Activated CD4-positive, alpha-beta T cell treated with anti-CD3 and anti-CD28 coated beads for 36 hours (primary cell): ENCODE measurements at places on chromosomes 1 and 21.

DNA sequence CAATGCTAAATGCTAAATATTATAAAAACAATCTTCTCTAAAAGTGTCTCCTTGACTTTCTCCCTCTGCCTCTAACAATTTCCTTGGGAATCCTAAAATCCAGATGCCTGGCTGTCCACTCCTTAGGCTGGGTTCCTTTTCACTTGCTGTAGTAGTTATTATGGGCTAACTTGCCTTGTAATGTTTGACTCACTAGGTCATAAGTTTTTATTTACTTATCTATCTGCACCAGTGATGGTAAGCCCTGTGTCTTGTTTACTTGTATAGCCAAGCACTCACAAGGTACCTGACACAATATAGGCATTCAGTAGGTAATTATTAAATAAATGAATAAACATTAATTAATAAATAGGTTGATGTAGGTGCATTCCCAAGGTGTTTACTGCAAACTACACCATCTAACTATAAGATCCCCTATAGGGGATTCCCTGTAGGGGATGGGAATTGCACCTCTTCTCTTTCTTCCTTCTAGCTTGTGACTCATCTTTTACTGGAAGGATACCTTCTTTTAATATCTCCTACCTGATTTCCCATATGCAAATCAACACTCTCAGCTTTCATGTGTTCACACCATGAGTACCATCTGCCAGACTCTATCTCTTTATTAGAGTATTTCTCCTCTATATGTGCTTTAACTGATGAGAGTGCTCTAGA lies 14.7 kb upstream of the CHIA start:
- DNase-seq, result no peak

- no peak for DNase-seq
Observed at GRCh38 chr21:42533963-42534355, 20.3 kb downstream of the SLC37A1 start.

DNA sequence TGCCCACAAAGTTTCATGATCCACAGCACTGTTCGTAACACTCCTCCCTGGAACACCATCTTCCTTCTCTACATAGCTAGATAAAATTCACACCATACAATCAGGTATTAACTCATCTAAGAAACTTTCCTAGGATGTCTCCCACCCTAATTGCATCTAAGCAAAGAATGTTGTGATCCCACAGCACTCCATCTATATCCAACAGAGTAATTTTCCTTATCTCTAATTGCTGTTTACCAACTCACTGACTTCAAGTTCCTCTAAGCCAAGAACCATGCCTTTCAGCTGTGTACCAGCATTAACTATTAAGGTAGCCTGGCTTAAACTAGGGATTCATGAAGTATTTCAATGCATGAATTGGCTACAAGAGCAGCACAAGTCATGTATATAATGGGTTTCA lies 114.2 kb downstream of the SIPA1L2 start:
- no peak for DNase-seq

GRCh38 chr1:206590025-206590758 lies 22.1 kb downstream of the EIF2D start:
- DNase-seq, result peak; percentile 81

- peak; percentile 9 for DNase-seq
Observed at GRCh38 chr1:244653439-244654107, 647 bp downstream of the DESI2 start.

DNA sequence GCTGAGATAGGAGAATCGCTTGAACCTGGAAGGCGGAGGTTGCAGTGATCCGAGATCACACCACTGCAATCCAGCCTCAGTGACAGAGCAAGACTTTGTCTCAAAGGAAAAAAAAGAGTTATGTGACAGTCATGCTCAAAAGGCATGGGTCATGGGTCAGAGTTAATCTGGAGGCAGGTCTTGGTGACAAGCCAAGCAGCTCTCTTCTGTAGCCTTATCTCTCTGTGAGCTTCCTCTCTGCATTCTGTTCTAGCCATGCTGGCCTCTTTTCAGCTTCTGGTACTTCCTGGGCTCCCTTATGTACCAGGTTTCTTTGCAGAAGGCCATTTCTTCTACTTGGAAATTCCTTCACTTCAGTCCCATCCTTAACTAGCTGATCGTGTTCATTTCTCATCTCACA lies 63.6 kb downstream of the NGF start:
- DNase-seq, result no peak

DNA sequence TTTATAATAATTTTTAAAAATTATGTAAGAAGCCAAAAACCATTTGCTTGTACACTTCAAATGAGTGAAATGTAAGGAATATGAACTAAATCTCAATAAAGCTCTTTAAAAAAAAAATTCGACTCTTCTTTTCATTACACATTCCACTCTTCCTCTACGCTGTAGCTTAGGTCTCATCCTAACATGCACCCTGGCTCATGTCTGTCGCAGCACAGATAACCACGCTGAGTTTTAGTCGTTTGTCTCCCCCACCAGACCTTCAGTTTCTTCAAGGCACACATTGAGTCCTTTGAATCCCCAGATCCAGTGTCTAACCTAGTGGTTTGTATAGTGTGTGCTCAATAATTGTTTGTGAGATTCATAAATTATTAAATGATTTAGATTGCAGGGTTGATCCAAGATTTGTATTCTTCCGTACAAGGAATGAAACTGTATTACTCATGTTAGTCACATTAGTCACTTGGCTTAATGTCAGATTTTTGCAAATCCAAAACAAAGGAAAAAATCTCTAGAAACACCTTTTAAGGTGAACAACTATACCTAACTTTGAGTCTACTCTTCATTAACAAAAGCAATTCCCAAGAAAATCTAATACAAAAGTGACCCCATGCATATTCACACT lies 57.3 kb downstream of the SLC25A24 start:
- DNase-seq, result no peak
